ENCODE measurements at places on chromosomes 3 and 15. TPM values are rescaled to one million over a fixed set of nuclear protein-coding genes. Genes with fewer than 3 reads are reported as not detected.

CD96 gene
- total RNA-seq: 0.19 TPM

ECE2 gene
- 0.73 TPM for total RNA-seq

CHRFAM7A gene
- total RNA-seq: 1.6 TPM

SEMA3G gene
- total RNA-seq: 0.09 TPM
